Pulmonary artery endothelial cell (primary cell): ENCODE measurements at places on chromosomes 13 and 19. TPM values are rescaled to one million over a fixed set of nuclear protein-coding genes. Genes with fewer than 3 reads are reported as not detected.

Gene PRODH2
- total RNA-seq: not detected in 2 replicates

Gene KL
- total RNA-seq: not detected in 2 replicates

- DNase-seq: no peak
These were observed 30.5 kb downstream of the SLC15A1 start for GRCh38 chr13:98721825-98722510.

GRCh38 chr13:27147530-27148170 is 24.0 kb downstream of the USP12 start:
- no peak for DNase-seq

DNA sequence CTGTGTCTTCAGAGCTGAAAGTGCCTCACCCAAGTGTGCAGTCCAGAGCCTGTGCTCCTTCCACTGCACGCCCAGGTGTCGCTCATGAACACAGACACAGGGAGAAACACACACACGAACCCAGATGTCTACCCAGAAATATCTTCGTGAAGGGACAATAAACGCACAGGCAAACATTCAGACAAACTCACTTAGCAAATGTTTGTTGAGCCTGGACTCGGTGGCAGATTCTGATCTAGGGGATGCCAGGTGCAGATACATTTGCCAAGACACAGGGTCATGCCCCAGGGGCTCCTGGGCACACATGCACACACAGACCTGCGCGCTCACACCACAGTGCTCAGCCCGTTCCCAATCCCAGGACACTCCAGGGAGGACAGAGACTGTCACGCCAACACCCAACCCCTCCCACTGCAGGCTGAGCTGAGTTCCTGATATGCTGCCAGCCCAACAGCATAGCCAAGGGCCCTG is 31.9 kb downstream of the SCGB2B2 start:
- no peak for DNase-seq
